NCI-H446 treated with DMSO at 0.1 percent for 48 hours (cell line): ENCODE measurements at places on chromosomes 6 and 20.

- DNase-seq, result no peak
Observed at GRCh38 chr6:108157981-108158525, 7.8 kb upstream of the NR2E1 start.

GRCh38 chr6:83636800-83637199, 72.1 kb downstream of the SNAP91 start:
- no peak for DNase-seq

GRCh38 chr6:9554806-9555205, 860.1 kb downstream of the TFAP2A start:
- DNase-seq, result no peak

DNA sequence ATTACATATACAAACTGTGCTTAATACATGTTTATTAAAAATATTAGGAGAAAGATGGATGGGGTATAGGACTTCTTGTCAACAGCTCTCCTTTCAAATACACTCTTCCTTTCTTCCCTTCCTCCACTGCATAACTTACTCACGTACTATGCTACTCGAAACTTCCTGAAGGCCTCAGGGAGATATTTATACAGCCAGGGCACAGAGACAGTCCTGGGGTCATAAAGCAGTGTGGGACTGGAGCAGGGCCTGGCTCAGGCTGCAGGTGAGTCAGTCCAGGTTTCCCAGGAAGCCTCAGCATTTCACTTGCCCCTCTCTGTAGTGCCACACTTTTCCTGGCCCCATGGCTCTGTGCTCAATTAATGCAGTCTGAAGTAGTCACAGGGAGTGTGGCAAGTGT, 157.0 kb downstream of the UBE3D start:
- DNase-seq, result no peak

- DNase-seq, result no peak
Observed at GRCh38 chr20:46638898-46639274, 12.4 kb downstream of the SLC13A3 start.

- no peak for DNase-seq
Observed at GRCh38 chr6:106939208-106939607, 35.3 kb downstream of the CD24 start.

GRCh38 chr20:63500151-63500901, 1.4 kb upstream of the EEF1A2 start:
- DNase-seq, result no peak

DNA sequence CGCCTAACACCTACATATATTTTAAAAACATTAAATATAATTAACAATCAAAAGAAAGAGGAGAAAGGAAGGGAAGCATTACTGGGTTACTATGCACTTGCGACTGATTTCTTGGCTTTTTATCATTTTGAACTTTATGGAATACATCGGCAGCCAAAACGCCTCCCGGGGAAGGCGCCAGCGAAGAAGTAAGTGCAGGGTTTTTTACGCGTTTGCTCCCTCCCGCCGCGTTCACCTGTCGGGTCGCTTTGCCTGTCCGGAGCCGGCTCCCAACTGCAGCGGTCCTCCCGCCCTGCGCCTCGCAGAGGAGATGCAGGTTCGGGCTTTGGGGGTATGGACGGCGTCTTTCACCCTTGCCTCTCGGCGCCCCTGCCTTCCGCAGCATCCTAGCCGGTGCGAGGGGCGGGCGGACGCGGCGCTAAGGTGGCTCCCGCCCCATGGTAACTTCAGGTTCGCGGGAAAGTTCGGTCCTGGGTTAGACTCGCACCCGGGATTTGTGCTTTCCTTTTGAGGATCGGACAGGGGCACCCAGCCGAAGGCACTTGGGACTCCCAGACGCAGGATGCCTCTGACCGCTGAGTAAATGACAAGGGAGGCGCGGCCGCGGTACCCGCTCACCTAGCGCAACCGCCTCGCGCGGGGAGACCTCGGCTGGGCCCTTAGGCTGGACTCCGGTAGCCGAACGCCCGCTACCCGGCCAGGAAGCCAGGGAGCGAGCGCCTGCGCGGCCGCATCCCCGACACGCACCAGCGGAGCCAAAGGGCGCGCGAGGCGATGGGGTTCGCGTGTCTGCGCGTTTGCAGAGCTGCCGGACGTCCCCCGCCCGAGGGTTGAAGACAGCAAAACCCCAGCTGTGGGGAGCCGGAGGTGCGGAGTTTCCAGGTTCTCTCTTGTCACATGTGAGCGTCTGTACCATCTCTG, 891 bp downstream of the RSPO3 start:
- DNase-seq, result no peak

DNA sequence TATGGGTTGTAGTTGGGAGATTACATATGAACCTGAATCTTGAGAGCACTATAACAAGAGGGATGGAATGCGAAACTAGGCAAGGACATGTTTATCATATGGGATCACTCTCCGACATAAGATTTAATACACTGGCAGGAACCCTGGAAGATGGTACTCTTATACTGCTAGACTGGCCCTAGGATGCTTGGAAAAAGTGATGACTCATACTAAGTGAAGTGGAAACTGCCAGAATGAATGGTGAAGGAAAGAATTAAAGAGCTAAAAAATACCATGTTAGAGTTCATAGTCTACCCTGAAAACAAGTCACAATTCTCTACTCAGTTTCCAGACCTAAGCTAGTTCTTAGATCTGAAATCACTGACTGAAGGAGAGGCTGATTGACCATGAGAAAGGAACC, 45.5 kb upstream of the THEMIS start:
- no peak for DNase-seq

DNA sequence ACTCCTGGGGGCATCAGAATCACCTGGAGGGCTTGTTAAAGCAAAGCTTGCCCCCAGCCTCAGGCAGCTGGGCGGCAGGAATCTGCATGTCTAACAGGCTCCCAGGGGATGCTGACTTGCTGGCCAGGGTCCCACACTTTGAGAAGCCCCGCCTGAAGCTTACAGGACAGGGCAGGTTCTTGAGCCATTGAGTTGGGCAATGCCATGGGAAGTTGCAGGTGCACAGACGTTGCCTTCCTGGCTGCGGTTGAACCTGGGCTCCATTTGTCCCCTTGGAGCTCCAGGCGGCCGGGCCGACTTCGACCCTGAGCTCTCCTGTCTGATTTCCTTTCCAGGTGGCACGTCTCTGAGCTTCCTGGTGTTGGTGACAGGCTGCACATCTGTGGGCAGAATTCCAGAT, 46.8 kb downstream of the SYNJ2 start:
- DNase-seq, result no peak

DNA sequence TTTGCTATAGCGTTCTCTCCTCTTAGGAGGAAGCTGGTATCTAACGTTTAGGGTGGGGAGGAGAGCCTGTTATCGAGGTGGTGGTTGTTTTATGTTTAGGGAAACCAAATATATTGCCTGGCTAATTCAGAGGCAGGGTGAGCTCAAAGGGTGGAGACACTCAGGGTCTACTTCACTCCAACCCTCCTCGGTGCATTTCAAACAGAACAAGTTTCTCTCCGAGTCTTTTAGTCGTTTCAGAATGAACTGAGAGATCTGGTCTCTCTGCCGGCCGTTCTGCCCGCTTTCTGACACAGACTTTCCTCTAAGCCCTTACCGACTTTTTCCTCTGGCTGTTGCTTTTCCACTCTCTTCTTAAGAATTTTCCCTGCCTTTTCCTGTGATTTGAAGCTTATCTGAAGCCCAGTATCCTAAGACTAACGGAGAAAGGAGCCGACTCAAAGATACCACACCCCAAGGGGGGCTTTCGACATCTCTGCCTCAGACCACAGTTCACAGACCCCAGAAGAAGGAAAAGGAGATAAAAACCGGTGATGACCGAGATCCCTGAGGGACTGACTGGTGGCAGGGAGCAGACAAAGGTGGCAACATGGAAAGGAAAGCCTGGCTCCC, 865 bp downstream of the STK38 start:
- DNase-seq, result no peak

DNA sequence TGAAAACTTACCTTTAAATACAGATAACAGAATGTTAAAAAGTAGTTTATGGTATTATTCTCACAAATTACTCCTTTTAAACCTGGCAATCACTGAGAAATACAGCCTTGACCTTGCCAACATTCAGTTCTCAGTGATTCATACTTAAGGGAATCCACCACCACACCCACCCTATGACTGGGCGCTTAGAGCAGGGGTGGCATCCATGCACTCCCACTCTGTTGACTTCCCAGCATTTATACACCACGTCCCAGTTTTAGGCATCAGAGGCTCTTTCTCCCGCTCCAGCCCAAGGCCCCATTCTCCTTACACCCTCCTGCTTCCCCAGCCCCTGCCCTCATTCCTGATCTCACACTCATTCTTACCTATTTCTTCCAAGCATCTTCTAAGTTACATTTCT, 16.3 kb downstream of the TRAF3IP2 start:
- DNase-seq, result no peak
